ENCODE measurements at places on chromosomes 7 and 10.

DNA sequence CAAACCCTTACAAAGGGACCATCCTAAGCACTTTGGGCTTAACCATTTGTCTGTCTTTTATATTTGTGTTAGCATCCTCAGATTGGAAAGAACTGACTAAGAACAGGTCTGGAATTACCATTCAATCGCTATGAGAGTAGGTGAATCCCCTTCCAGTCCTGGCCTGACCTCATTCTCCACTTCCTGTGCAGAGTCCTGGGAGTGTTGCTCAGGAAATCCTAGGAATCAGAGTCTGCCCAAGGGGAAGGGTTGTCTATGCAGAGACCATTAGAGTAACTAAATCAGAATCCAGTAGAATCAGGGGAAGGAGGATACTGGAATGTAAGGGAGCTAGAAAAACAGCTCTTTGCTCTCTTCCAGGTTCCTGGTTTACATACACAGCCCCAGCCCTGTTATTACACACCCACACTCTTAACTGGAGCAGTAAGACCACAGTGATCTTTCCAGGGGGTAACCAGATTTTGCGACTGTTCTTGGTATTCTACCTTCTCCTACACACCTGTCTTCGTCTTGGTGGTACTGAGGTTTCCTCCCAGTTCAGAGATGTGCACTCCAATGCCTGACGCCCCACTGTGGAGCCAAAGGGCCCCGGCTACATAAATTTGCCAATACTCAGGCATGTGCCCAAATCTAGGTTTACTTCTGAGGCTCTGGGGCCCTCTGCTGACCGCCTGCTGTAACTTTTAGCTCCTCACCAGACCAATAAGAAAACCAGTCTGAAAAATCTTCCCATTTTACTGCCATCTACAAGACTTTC, 103.7 kb downstream of the RNF216 start:
- DNase-seq, result peak; percentile 63

GRCh38 chr10:86968994-86969355, 693 bp downstream of the ADIRF start:
- DNase-seq, result no peak

DNA sequence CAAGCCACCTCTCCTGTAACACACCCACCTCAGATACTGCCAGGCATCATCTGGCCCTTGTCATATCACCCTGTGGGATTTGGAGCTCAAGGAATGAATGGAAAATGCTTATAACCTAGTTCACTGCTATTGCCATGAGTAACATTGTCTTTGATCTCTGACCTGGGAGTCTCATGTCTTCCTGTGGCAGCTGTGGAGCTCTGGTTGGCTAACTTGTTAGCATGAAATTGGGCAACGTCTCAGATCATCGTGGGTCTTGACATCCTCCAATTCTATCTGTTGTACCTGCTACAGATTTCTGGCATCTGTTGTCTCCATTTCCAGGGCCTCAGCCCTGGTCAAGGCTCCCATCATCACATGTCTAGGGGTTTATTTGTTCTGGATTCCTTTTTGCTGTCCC, 2.2 kb upstream of the TMEM270 start:
- DNase-seq, result no peak

GRCh38 chr7:23383225-23383624, 84.1 kb downstream of the MALSU1 start:
- DNase-seq, result no peak

GRCh38 chr7:116317907-116318306, 107.6 kb downstream of the TES start:
- no peak for DNase-seq

- no peak for DNase-seq
Measured at GRCh38 chr10:62696798-62697197, 107.7 kb upstream of the ADO start.

DNA sequence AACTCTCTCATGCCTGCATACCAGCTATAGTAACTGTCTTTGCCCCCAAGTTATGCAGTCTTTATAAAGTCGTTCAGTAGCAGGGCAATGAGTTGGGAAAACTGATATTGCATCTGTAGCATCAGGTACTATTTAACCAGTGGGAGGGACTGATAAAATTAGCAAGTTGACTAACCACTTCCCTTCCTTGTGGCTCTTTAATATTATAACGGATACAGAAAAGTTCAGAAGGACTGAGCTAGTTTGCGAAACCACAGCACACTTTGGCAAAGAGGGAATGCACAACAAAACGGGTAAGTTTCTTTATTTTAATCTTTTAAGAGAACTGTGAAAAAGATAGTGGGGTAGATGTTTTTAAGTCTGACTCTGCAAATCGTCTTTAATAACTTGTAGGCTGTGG, 205.3 kb upstream of the HDAC9 start:
- DNase-seq, result no peak

DNA sequence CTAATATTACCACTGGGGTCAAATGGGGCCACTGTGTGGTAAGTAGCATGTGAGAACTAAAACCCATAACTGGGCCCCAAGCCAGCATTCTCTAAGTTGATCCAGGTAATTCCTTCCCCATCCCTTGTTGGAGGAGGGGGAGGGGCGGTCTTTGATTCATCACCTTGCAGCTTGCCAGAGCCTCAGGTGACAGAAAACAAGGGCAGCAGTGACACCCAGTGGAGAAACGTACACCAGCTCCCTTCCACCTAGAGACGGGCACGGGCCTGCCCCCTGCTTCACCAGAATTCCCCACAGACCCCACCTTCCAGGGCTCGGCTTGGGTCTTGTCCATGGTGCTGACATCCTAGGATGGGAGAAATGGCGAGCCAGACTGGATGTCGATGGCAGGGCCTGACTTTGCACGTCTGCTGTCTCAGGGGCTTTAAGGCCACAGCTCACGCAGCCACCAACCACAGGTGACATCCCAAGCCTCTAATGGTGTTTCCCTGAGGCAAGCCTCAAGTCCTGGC, 102.0 kb downstream of the STRA8 start:
- DNase-seq, result peak; percentile 19

- no peak for DNase-seq
Measured at GRCh38 chr10:18094793-18095192, 45.4 kb upstream of the CACNB2 start.

GRCh38 chr10:114664127-114664526, 6.1 kb upstream of the ABLIM1 start:
- no peak for DNase-seq

- peak; percentile 7 for DNase-seq
Measured at GRCh38 chr7:143279186-143280098, 5.3 kb upstream of the TMEM139 start.

GRCh38 chr7:123649964-123650363, 5.7 kb upstream of the LMOD2 start:
- no peak for DNase-seq
